HCT116 (cell line): ENCODE measurements at places on chromosomes 6 and 20. TPM values are rescaled to one million over a fixed set of nuclear protein-coding genes. Genes with fewer than 3 reads are reported as not detected.

Gene PKIG
- total RNA-seq = 20.1 TPM

GRCh38 chr6:100230115-100230952, 234.4 kb downstream of the SIM1 start:
- DNase-seq = no peak

- no peak for DNase-seq
Observed at GRCh38 chr6:73107016-73107415, 118.3 kb downstream of the KHDC1L start.

DNA sequence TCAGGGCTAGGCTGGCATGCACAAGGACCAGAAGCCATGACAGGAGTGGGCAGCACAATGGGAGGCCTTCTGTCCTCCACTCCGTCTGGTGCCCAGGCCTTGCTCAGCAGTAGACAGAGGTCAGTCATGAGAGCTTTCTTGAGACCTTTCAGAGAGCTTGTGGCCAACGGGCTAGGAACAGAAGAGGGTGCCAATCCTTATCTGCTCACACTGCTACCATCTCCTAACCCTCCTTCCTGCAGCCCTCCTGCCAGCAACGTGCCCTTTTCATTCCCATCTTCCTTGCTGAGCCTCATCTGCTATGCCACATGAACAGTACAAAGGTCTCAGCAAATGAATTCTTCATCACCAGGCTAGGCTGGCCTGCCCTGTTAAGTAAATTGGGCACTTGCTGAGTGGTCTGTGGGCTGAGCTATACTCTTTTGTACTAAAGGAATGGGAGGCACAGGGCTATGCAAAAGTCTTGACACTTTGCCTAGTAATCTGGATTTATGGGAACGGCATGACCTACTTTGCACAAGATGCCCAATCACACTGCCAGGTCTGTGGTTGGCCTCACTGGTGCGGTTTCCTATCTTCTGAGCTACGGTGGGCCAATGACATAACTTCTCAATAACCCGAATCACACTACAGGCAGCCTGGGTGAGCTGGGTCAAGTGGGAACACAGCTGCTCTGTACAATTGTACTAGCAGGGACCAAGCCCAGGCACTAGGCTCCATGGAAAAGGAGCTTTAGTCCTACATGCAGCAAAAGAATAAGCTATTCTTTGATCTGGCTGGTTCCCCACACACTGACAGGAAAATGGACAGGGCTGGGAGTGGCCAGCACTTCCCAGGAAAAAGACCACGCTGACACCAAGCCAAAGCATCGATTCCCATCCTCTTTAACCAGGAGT, 47.8 kb downstream of the ELOVL5 start:
- no peak for DNase-seq

DNA sequence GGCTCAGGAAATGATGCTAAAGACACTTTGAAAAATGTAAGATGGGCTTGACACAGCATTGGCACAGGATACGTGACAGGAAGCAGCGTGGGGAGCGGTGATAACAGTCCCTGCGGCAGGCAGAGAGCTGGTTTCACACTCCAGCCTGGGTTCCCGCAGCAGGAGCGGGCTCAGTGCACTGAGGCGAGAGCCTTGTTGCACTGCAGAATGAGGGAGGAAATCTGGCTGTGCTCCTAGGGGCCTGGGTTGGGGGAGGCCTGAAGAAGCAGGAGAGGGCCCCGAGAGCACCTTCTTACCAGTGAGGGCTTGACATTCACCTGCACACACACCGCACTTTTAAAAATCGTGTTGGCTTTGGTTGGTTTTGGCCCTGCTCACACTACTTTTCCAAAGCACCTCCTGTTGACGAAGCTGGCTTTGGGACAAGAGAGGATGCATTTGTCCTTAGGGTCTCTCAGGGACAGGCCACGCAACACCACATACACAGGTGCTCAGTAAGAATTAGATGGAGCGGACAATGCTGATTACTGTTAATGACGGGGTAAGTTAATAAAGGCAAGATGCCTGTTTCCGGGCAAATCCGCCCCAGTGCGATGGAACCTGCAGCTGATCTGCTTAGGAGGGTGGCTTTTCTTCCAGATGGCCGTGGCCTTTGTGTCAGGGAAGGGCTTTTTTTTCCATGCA, 49.4 kb upstream of the ARMC2 start:
- no peak for DNase-seq

GRCh38 chr20:58657986-58658385, 6.9 kb downstream of the STX16 start:
- no peak for DNase-seq

Gene PLTP
- total RNA-seq = 4.7 TPM

DNA sequence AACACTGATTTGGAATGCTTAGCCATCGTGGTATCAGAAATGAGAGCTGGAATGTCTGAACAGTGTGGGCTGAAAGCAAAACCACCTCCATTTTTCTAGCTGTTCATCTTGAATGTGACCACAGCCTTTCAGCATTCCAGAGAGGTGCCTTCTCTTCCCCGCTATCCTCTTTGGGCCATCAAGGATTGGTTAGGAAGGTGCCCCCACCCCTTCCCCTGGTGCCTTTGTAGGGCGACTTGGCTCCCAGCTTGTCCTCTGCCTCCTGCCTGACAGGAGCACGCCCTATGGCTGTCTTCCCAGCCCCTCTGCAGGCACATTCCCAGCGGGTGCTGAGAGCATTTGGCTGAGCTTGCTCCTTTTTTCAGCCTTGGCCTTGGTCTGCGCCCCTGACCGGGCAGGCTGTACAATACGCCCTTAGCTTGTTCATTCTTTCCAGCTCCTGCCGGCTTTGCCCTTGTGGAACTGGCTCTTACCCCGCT, 97.5 kb downstream of the ARMC2 start:
- DNase-seq = no peak

DNA sequence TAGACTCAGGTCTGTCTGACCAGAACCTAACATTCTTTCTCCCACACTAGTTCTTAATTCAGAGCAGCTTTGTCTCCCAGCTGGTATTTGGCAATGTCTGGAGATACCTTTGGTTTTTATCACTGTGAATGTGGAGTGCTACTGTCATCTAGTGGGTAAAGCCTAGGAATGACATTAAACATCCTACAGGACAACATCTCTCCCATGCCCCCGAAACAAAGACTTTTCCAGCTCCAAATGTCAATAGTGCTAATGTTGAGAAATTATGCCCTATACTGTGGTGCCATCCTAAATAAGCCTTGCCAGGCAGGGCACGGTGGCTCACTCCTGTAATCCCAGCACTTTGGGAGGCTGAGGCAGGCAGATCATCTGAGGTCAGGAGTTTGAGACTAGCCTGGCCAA, 4.2 kb upstream of the TTPAL start:
- DNase-seq = no peak

DNA sequence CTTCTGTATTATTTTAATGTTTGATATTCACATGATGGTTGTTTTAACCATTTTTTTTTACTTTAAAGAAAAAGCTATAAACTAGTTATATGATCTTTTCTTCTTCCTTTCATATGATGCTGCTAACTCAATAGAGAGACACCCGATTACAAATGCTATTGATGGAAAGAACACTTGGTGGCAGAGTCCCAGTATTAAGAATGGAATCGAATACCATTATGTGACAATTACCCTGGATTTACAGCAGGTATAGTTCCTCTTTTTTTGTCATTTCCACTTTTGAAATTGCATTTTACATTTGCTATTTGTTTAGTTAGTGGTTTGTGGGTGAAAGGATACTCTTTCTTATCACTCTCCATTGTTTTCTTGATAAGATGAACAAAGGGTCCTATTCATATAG, 176.7 kb downstream of the LAMA2 start:
- DNase-seq = no peak

DNA sequence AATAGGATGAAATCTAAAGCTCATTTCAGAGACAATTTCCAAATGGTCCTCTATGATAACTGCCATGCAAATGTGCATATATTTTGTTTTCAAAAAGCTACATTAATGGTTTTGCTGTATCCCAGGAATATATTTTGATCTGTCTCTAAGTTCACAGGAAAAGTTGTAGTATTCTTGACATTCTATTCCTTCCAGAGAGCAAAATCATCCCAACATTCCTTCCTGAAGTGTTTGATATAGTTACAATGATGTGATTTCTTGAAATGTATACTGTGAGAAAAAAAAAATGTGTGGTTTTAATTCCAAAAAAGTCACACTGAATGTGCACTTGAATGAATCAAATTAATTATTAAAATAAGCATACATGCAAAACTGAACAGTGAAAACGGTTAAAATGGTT, 996.0 kb upstream of the CITED2 start:
- no peak for DNase-seq

DNA sequence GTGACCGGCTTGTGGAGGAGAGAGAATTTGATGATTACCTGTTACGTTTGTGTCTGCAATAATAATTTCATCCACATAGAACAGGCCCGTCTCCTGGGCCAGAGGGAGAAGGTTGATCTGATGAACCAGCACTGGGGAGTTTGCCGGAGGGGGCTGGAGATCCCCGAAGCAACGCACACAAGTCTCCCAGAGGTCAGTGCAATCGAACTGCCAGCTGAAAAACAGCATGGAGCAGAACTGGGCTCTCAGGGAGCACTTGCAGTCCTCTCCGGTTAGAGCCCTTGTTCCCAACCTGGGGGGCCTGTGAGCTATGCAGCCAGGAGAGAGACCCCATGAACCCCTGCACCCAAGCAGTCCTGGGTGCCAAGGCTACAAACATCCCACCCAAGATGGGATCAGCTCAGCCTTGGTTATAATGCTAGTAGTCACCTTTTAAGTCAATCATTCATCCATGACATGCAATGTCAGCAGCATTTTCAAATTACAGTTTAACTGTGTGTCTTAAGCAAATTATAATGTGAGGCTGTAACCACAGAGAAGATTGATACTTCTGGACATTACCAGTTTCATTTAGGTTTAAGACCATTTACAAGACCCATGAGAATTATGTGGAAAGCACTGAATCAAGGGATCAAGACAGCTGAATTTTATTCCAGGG, 34.2 kb downstream of the PKHD1 start:
- DNase-seq = no peak

Gene MUCL3
- 0.15 TPM for total RNA-seq

Gene RPRD1B
- 30.7 TPM for total RNA-seq

GRCh38 chr6:17957086-17957485, 30.3 kb downstream of the KIF13A start:
- DNase-seq = no peak

Gene RAET1L
- total RNA-seq = 1.5 TPM

DNA sequence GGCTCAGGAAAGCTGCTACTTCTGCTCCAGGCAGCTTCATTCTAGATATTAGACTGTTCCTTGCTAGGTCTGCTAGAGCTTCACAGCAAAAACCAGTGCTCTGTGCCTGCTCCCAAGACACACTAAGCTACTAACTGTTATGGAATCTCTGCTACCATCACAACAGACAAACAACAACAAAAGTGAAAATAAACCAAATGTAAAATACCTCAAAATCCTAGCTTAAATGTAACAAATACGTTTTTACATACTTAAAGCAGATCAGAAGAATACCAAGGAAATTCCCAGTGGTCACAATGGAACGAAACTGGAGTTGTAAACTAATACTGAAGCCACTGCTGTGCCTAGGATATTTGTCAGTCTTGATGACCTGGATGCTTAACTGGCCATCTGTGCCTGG, 84.6 kb upstream of the EZR start:
- DNase-seq = no peak

Gene ARMC2
- total RNA-seq = 3.6 TPM
